ENCODE measurements at places on chromosomes 7 and 10. TPM values are rescaled to one million over a fixed set of nuclear protein-coding genes. Genes with fewer than 3 reads are reported as not detected.

The DRGX gene
- not detected for polyA plus RNA-seq

The TAS2R41 gene
- not detected for polyA plus RNA-seq

The SPDYE3 gene
- polyA plus RNA-seq, result 6.0 TPM

The HOXA1 gene
- polyA plus RNA-seq, result 2.6 TPM

The AKR1D1 gene
- polyA plus RNA-seq, result 0.41 TPM

The CNNM1 gene
- 1.6 TPM for polyA plus RNA-seq

The COPG2 gene
- polyA plus RNA-seq, result 71.2 TPM

The MSMB gene
- polyA plus RNA-seq, result not detected

The ST8SIA6 gene
- 0.67 TPM for polyA plus RNA-seq

The SEMA3E gene
- polyA plus RNA-seq, result 3.3 TPM

The CCL24 gene
- 0.29 TPM for polyA plus RNA-seq

The RGR gene
- polyA plus RNA-seq, result not detected

The OPALIN gene
- polyA plus RNA-seq, result not detected

- DNase-seq, result no peak
Observed at GRCh38 chr10:70376436-70377378, 5.7 kb downstream of the LRRC20 start.

GRCh38 chr10:11154849-11155498 is 137.3 kb downstream of the CELF2 start:
- DNase-seq, result no peak

- DNase-seq, result no peak
Observed at GRCh38 chr7:134029743-134030142, 97.4 kb upstream of the LRGUK start.

- no peak for DNase-seq
Observed at GRCh38 chr10:49093922-49094321, 21.4 kb downstream of the VSTM4 start.

DNA sequence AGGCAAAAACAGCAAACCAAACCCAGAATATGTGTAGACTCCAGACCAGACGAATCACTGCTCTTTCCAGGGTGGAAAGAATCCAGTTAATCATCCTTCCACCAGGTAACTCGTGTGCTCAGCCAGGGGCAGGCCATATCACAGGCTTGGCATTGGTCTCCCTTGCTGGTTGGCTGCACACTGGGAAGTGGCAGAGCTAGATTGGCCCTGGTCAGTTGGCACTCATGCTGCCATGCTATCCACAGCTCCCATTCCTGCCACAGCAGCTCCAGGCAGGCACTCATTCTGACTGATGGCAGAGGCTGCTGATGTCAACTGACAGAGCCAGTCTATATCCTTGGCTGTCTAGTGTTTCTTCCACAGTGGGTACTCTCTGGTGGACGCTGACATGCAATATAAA is 9.7 kb upstream of the GDF10 start:
- no peak for DNase-seq

DNA sequence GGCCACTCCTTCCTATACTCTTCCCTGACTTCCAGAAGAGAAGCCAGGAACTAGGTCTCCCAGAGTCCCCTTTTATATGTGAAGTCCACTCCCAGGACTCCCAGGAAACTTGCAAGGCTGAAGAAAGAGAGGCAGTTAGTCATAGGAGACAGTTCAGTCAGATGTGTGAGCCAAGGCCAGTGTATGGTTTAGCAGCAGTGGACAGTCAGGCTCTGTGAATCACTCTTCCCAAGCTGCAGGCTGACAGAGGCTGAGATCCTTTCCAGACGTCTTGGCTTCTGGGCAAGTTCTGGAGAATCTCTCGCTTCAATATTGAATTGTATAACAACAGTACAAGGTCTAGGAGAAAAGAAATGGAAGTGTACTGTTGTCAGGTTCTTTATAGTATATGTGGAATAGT is 26.9 kb downstream of the BLVRA start:
- no peak for DNase-seq

- DNase-seq, result no peak
Observed at GRCh38 chr10:44513591-44513990, 128.7 kb upstream of the CXCL12 start.

DNA sequence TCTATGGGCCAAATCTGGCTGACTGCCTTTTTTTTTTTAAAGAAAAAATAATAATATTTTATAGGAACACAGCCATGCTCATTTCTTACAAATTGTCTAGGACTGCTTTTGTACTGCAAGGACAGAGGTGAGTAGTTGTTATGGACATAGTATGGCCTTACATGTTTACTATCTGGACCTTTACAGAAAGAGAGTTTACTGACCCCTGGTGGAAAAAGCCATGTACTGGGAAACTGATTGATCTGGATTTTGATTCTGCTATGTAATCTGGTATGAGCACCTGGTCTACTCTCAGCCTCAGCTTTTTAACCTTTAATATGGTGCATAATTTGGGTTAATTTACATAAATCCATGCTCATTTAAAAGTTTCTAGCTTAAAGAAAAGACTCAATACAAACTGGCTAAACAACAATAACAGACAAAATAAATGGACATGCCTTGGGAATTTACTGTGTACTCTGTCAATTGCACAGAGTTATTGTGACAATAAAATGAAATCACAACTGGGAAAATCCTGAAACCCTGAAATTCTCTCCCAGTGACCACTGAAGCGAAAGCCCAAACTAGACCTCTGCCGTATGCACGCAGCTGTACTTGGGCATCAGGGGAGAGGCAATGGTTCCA is 260.7 kb downstream of the BMPER start:
- DNase-seq, result no peak

- no peak for DNase-seq
Observed at GRCh38 chr10:60597513-60597912, 180.8 kb upstream of the CDK1 start.

DNA sequence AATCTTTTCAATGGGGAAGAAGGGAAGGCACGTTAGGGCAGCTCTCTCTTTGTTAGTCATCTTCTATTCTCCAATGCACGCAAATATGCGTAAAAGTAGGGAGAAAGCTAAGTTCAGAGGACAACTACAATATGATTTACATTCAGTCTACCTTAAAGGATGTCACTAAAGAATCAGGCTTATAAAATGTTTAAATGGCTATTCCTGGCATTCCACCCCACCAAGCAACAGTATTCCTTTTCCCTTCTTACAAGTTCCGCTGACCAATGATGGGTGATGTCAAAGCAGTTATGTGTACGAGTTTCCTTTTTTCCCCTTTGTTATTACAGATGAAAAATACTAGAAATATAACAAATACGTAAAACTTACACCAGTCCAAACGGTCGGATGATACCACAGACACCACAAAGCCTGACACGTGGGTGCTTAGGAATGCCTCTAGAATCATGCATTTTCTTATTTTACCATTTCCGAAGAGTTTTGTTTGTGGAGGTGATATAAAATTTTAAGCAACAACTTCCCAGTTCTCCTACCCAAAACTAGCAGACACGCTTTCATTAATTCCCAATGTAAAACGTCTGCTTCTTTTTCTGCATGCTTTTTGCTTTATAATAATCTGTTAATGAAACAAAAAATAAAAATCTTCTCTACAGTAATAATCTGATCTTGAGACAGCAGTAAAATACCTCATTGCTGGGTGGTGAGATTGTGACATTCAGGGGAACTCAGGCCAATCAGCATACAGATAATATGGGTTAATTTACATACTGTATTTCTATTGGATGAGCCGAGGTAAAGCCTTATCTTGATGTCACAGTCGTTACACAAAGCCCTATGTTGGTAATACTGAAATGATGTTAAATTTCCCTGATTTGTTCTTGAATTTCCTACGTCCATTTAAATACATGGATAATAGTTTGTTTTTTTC is 708 bp upstream of the GPR85 start:
- DNase-seq, result no peak

GRCh38 chr10:3711918-3712317 is 73.1 kb downstream of the KLF6 start:
- DNase-seq, result no peak

DNA sequence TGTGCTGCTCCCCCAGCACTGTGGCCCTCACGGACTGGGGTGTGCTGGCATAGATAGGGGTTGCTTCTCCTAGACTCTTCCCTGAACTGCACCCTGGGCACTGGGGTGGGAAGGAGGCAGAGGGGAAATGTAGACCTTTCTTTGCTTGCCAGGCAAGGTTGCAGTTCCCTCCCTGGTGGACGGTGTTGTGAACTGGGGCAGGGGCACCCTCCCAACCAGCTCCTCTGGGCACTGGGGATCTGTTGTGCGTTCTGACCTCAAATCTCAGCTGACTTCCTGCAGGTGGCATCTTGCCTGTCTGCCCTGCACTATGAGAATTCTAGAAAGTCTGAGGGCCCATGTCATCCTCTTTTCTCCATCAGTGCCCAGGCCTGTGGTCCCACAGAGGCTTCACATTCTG is 53.9 kb downstream of the ARHGAP22 start:
- DNase-seq, result no peak

DNA sequence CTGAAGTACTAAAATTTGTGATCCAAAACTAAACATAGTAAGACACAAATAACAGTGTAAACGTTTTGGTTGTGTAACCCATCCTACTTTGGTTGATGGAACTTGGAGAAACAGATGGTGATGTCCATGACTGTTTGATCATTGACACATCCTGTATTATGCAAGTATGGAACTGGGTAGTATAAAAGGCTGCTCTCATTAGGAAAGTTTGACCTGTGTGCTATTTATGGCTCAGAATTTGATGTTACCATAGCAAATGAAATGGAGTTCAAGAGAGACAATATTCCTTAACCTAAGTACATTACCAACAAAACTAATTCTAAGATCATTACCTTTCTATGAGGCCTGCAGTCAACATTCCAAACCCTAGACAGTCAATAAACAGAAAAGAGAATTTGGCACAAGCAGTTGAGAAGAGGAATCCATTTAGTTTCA is 39.9 kb downstream of the DKK1 start:
- DNase-seq, result no peak

GRCh38 chr10:73932620-73933112 is 21.7 kb downstream of the PLAU start:
- no peak for DNase-seq

DNA sequence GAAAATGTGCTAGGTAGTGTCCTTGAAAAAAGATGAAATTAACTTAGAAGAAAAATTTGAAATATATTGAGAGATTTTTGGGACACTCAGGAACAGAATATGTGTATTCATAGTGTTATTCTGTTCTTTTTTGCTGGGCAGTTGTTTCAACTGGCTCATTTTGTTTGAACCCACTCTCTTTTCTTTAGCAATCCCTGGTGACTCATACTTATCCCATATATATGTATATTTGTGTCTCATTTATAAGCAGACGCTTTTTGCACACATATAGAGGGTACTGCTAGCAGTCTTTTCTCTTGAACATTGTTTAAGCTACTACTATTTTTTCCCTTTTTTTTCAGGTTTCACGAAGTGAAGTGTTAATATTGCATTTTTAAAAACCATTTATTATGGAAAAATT is 1.9 kb downstream of the EXOC6 start:
- DNase-seq, result no peak

DNA sequence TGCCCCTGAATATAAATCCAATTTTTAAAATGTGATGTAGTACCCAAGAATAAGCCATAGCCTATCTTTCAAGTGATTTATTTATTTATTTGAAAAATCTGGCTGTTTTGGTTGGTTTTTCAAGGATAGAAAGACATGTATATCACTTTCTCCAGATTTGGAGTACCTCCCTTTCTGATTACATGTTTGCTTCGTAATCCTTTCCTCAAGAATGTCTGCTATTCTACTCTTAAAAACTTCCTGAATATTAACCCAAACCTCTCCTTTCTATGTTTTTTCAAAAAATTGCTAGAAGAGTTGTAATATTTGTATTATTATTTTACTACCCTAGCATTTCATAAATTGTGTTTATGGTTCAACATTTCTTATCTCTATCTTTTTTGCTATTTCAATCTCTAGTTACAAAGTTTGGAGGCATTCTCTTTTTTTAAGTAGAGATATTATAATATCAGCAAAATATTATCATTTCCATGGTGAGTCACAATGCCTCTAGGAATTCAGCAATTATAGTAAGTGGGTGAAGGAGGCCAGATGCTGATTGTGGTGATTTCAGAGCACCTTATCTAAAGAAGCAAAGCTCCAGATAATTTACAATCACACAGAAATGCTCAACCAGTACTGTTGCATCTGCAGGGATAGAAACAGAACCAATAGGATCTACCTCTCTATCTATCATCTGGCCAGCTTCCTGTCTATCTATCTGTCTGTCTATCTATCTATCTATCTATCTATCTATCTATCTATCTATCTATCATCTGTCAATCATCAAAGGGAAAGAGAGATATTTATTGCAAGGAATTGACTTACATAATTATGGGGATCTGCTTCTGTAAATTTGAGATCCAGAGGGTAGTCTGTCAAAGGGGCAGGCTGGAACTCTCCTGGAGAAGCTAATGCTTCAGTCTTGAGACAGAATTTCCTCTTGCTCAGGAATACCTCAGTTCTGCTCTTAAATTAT is 412.5 kb upstream of the SEMA3C start:
- no peak for DNase-seq

DNA sequence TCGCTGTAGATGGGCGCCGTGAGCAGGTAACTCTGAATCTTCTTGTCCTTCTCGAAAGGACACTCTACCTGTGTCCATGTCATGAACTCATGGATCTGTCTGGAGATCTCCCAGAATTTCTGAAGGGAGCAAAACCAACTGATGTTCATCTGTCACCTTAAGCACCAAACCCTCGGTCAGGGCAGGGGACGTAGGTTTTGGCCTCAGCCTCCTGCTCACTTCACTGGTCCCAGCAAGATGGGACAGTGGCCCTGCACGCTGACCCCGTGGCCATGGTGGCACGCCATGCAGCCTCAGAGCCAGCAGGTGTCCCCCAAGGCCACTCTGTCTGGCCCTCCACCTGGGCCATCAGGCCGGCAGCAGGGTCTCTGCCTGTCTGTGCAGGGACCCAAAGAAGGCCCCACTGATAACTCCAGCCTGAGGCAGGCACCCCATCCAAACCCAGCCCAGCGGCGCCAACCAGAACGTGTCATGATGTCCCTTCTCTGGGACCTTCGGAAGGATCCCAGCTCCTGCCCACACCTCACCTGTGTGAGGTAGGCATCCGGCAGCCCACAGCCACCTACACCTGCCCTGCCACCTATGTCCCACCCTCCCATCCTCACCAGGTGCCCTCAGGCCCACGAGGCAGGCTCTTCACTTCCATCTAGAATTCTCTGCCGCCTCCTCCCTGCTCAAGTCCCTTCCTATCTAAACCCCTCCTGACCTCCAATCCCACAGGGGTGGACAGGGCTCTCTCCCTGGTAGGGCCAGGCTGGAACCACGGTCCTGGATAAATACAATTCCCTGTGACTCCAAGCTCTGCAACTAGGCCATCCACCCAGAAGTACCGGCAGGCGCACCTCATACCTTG is 59.0 kb downstream of the CSGALNACT2 start:
- no peak for DNase-seq

DNA sequence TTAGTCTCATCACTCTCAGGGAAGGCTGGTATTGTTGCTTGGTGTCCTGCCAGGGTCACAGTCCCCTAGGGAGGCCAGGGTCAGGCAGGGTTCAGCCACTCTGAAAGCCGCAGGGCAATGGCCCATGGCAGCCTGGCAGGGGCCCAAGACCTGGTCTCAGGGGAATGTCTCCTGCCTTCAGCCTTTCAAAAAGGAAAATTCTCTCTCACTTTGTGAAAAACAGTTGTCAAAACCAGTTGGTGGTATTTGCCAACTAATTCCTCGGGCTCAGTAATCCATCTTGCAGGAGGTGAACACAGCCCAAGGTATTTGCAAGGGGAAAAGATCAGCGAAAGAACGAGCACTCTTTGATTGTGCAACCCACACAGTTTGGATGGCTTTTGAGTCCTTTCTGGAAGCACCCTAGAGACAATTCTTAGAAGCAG is 101.5 kb downstream of the JCAD start:
- DNase-seq, result no peak
